Left ventricle myocardium inferior (tissue), 1 donor: ENCODE measurements at places on chromosomes 12 and 14. TPM values are rescaled to one million over a fixed set of nuclear protein-coding genes. Genes with fewer than 3 reads are reported as not detected.

Gene DHRS2
- not detected for total RNA-seq

Gene BIN2
- total RNA-seq, result 1.6 TPM

Gene EID3
- 0.60 TPM for total RNA-seq

Gene MED13L
- 55.0 TPM for total RNA-seq

Gene DBX2
- 0.14 TPM for total RNA-seq

Gene MIP
- total RNA-seq, result not detected

Gene PLXNC1
- 2.5 TPM for total RNA-seq

Gene KICS2
- total RNA-seq, result 3.5 TPM

Gene PHLDA1
- 22.8 TPM for total RNA-seq

Gene MYO1H
- 0.16 TPM for total RNA-seq

Gene KRT2
- not detected for total RNA-seq

Gene CLEC4D
- not detected for total RNA-seq

Gene DENND5B
- 42.9 TPM for total RNA-seq

Gene CCDC175
- total RNA-seq, result not detected

Gene MGP
- 497 TPM for total RNA-seq

Gene HOXC10
- not detected for total RNA-seq

Gene FERMT2
- total RNA-seq, result 91.9 TPM

Gene CD163L1
- 2.5 TPM for total RNA-seq

Gene HOXC5
- total RNA-seq, result not detected

Gene SP7
- total RNA-seq, result not detected

Gene CDKL1
- 1.3 TPM for total RNA-seq

Gene SPSB2
- total RNA-seq, result 3.2 TPM

Gene STXBP6
- total RNA-seq, result 21.7 TPM

Gene ZBTB42
- total RNA-seq, result 5.7 TPM

Gene SOCS2
- total RNA-seq, result 16.6 TPM

Gene CLEC9A
- total RNA-seq, result not detected

Gene MEG3
- 17.5 TPM for total RNA-seq
